ENCODE measurements at places on chromosomes 7 and 10. TPM values are rescaled to one million over a fixed set of nuclear protein-coding genes. Genes with fewer than 3 reads are reported as not detected.

OR2F2 gene
- not detected for polyA plus RNA-seq

HTR5A gene
- polyA plus RNA-seq, result not detected

SPDYE11 gene
- polyA plus RNA-seq, result 0.41 TPM

PTPN20 gene
- 0.45 TPM for polyA plus RNA-seq

MUC12 gene
- polyA plus RNA-seq, result 23.5 TPM

DNA sequence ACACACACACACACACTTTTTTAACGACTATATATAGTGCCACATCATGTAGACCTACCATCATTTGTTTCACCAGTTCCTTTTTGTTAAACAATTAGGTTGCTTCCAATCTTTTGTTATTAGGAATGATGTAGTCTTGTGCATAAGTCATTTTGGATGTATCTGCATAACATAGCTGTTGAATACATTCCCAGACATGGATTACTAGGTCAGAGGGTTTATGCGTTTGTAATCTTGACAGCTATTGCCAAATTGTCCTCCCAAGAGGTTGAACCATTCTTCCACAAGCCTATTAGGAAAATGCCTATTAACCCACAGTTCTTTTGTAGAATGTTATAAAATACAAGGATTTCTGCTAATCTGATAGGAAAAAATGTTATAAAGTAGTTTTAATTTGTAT, 87.3 kb downstream of the PALS2 start:
- H3K4me3 ChIP-seq, result no peak overlapping the region
- no peak overlapping the region for H3K27ac ChIP-seq
- H3K4me1 ChIP-seq, result no peaks in the 10 kb centered on the region
- DNase-seq, result no peak
- no peaks in the 10 kb centered on the region for H3K27me3 ChIP-seq

DNA sequence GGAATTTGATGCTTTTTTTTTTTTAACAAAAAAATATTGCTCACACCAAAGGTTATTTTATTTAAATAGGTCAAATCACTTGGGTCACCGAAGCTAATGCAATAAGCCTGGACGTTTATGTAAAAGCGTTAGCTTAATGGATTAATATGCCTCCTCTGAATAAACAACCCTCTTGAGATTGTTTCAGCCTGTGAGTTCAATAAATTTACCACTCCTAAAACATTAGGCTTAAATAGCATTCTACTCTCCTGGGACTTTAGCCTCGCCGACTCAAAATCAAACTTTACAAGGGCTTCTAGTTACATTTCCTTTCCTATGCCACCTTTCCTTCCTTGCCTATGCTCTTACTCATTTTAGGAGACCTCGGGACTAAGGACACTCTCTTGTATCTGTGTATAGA, 79.3 kb downstream of the DNAJB9 start:
- H3K36me3 ChIP-seq, result no peaks in the 10 kb centered on the region
- H3K27ac ChIP-seq, result no peak overlapping the region
- no peak for DNase-seq
- H3K27me3 ChIP-seq, result peaks cover 3% of the 10 kb centered on the region
- H3K4me3 ChIP-seq, result no peak overlapping the region

DNA sequence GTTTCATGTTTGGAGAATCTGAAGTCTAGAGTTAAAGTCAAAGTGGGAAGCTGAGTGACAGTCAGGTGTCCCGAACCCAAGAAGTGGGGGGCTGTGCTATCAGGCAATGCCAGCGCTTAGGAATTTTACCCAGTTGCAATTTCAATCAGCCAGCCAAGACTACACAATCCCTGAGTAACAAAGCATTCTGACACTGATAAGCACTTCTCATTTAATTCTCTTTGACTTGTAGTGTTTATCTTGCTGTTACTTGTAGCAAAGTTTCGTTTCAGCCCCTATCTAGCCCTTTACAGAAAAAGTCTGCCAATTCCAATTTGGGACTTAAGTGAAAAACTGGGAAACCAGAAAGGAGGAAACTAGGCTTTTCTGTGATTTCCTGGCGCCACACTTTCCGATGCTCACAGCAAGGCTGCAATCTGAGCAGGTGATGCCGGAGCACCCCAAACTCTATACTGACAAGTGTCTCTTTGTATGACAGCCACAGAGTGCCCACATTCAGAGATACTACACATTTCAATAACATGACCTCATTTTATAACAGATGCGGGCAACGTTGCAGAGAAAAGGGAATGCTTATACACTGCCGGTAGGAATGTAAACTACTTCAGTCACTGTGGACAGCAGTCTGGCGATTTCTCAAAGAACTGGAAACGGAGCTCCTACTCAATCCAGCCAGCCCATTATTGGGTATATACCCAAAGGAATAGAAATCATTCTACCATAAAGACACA, 61.0 kb downstream of the ITIH5 start:
- no peak overlapping the region for H3K27ac ChIP-seq
- H3K4me1 ChIP-seq, result no peaks in the 10 kb centered on the region
- no peak for DNase-seq
- H3K36me3 ChIP-seq, result no peaks in the 10 kb centered on the region
- no peak overlapping the region for H3K4me3 ChIP-seq

DNA sequence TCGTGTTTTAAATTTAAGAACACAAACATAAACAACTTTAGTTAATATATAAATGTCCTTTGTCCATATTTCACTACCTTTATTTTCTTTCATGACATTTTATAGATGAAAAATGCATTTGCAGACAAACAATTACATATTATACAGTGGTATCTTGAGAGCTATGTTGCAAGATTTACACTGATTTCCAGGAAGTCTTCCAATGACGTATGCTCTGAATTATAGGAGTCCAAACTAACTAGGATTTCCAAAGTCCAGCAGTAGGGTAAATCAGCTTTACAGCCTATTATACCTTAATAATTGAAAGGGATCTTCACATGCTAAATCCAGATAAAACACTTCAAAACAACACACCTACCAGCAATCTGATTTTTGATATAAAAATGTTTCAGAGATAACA, 69.4 kb downstream of the HYCC1 start:
- H3K4me1 ChIP-seq, result no peaks in the 10 kb centered on the region
- H3K36me3 ChIP-seq, result no peaks in the 10 kb centered on the region
- no peak overlapping the region for H3K4me3 ChIP-seq
- no peak overlapping the region for H3K27ac ChIP-seq
- no peaks in the 10 kb centered on the region for H3K27me3 ChIP-seq

DNA sequence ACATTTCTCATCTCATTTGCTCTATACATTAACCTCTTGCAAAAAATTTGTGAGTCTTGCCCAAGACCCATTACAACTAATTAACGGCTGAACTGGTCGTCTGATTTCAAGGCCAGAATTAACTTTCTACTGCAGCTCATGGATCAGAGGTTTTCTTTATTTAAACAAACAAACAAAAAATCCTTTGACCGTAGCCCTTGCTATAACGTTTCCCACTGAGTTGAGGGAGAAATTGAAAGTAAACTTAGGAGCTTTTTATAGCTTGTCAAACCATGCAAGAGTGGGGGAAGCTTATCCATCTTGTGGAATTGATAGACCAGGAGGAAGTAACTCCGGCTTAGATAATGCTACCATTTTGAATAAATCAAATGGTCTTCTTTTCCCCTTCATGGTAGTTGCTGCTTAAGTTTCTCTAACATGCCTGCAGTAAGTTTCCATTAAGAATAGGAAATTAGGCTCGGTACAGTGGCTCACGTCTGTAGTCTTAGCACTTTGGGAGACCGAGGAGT, 3.3 kb downstream of the SRGN start:
- no peak overlapping the region for H3K4me3 ChIP-seq
- H3K27me3 ChIP-seq, result no peaks in the 10 kb centered on the region
- no peak for DNase-seq
- H3K27ac ChIP-seq, result peak overlapping the region; percentile 16
- no peaks in the 10 kb centered on the region for H3K36me3 ChIP-seq

DNA sequence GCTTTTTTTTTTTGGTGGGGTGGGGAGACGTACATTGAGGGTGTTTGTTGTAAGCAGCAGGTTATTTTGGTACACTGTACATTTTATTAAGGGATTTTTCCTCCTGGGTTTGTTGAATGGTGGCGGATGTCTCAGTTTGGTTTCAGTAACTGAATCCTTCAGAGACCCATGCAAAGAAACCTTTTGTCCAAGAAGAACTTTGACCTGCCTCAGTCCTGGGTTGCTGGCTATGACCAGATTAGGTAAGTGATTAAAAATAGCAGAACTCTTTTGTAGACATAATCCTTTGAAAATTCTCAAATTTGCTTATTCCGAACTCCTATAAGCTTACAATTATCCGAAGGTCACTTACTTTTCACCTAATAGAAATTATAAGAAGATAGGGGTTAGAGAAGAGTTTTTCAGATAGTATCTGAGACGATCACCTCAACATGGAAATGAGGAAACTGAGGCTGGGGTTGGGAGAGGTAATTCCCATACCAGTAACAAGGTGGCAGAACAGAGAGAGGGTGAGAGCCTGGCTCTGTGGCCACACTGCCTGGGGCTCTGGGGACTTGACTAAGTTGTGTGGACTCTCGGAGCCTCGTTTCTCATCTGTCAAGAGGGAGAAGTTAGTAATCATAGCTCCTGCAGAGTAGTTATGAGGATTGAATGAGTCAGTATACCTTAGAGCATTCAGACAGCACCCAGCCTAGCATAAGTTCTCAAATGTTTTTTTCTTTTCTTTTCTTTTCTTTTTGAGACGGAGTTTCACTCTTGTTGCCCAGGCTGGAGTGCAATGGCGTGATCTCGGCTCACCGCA, 87.4 kb downstream of the CCNY start:
- no peaks in the 10 kb centered on the region for H3K27me3 ChIP-seq
- peaks cover 5% of the 10 kb centered on the region for H3K36me3 ChIP-seq
- H3K4me1 ChIP-seq, result peaks cover 7% of the 10 kb centered on the region
- H3K27ac ChIP-seq, result no peak overlapping the region
- no peak for DNase-seq

- no peaks in the 10 kb centered on the region for H3K36me3 ChIP-seq
- no peak overlapping the region for H3K4me3 ChIP-seq
- no peaks in the 10 kb centered on the region for H3K27me3 ChIP-seq
- H3K4me1 ChIP-seq, result peaks cover 20% of the 10 kb centered on the region
- peak; percentile 9 for DNase-seq
Measured at GRCh38 chr10:78203915-78204818, 170.5 kb downstream of the RPS24 start.

GRCh38 chr7:98175260-98175940, 35.8 kb upstream of the BHLHA15 start:
- peaks cover 2% of the 10 kb centered on the region for H3K36me3 ChIP-seq
- H3K4me3 ChIP-seq, result no peak overlapping the region
- H3K27ac ChIP-seq, result no peak overlapping the region
- no peaks in the 10 kb centered on the region for H3K27me3 ChIP-seq
- no peaks in the 10 kb centered on the region for H3K4me1 ChIP-seq

DNA sequence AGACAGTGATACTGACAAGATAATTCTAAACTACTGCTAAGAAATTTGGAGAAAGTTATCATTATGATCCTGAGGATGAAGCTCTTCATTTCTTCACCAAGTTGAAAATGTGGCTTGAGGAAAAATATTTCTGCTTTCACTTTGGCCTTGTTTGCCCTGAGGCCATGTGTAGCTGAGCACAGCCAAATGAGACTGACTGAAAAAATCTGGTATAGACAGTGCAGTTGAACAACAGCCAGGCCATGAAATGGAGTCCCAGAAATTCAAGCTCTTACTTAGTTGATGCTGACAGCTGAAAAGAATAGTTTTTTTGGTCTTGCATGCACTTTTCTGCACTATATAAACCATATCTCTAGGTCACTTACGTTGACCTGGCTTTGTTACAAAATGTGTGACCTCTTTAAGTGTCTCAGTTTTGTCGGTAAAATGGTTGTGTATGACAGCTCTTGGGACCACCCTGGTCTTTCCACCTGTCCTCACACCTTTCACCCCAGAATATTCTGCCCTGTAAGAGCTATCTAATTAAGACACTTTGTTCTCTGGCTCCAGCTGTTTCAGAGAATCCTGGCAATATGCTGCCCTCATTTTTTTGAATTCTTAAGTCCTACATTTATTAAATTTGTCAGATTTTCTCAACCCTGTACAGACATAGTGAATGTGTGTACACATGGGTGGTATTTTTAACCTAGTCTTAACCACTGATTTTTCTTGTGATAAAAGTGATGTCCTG, 91.3 kb downstream of the CD36 start:
- H3K4me3 ChIP-seq, result no peak overlapping the region
- DNase-seq, result no peak
- no peak overlapping the region for H3K27ac ChIP-seq
- no peaks in the 10 kb centered on the region for H3K27me3 ChIP-seq
- no peaks in the 10 kb centered on the region for H3K36me3 ChIP-seq
- H3K4me1 ChIP-seq, result no peaks in the 10 kb centered on the region

DNA sequence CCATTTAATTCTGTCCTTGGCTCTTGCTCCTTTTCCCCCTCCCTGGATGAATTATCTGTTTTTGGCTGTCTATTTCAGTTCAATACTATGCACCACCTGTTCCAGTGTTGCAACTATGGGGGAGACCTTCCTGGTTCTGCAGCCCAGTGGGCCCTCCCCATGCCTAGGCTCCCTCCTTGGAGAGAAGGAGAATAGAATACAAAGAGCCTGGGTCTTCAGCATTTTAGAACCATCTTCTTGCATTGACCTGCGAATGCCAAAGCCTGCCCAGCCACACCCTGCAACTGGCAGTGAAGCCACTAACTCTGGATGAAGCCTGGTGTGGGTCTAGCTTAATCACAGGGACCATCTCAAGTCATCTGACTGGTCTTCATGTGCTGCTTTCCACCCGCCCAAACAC, 207.1 kb downstream of the HERPUD2 start:
- no peak for DNase-seq
- no peaks in the 10 kb centered on the region for H3K27me3 ChIP-seq
- no peaks in the 10 kb centered on the region for H3K36me3 ChIP-seq
- H3K27ac ChIP-seq, result no peak overlapping the region

DNA sequence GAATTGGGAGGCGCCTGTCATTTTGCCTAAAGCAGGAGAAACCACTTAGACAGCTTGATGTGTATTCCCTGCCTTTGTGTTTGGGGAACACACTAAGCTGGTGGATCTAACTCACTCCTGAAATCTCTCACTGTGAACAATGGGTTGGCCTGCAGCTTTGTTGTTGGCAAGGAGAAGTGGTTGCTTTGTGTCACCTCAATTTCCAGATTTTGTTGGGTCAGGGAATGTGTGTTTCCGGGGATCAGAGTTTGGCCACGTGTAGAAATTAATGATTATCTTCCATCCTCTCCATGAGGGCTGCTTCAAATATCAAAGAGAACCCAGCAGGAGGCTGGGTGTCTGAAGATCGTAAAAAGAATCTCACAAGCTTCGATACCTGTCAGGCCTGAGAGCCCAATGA, 27.8 kb downstream of the A1CF start:
- H3K4me3 ChIP-seq, result no peak overlapping the region
- H3K4me1 ChIP-seq, result no peaks in the 10 kb centered on the region
- H3K27me3 ChIP-seq, result no peaks in the 10 kb centered on the region
- H3K36me3 ChIP-seq, result peaks cover 2% of the 10 kb centered on the region
- H3K27ac ChIP-seq, result no peak overlapping the region

All from small intestine (tissue), 16 donors.